ENCODE measurements at places on chromosomes 1 and 21. TPM values are rescaled to one million over a fixed set of nuclear protein-coding genes. Genes with fewer than 3 reads are reported as not detected.

GRCh38 chr1:228088586-228089498, 6.3 kb downstream of the ARF1 start:
- no peak for DNase-seq

AHCTF1 gene
- 10.5 TPM for total RNA-seq

MYOG gene
- not detected for total RNA-seq

ALPL gene
- total RNA-seq, result 29.3 TPM

GRCh38 chr1:188089015-188089414, 1260.3 kb downstream of the PLA2G4A start:
- no peak for DNase-seq

DNASE2B gene
- total RNA-seq, result not detected

DNA sequence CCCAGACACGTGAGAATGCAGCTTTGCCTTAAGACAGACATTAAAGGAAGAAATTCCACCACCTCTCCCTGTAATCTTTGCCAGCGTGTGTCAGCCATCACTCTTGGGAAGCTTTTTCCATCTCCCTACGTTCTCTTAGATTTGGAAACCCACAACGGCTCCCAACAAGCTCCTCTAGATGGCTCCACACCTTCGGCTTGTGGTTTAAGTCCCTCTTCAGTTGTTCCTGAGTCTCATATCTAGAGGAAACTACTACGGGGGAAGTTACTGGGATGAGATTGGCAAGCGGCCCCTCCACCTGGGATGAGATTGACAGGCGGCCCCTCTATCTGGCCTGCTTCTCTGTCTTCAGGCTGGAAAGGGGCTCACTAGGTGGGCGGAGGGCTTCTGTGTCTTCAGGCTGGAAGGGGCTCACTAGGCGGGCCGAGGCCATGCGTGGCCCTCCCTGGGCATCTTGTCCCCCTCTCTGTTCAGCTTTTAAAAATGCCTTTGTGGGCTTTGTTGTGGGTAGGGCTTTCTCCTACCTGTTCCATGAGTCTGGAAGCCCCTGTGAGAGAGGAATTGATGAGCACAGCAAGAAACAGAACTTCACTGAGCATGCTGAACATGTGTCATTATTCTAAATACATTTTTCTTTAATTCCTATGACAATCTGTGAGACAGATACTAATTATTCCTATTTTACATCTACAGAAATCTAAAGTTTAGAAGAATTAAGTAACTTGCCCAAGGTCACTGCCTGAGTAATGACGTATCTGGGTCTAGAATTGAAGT, 670.5 kb downstream of the KIF26B start:
- DNase-seq, result no peak

GRCh38 chr1:219514728-219515127, 98.2 kb downstream of the ZC3H11B start:
- DNase-seq, result no peak

GRCh38 chr1:62281922-62282555, 37.2 kb downstream of the KANK4 start:
- no peak for DNase-seq

TRIM63 gene
- 0.20 TPM for total RNA-seq

OR6K3 gene
- not detected for total RNA-seq

SPRR2E gene
- total RNA-seq, result not detected

DNA sequence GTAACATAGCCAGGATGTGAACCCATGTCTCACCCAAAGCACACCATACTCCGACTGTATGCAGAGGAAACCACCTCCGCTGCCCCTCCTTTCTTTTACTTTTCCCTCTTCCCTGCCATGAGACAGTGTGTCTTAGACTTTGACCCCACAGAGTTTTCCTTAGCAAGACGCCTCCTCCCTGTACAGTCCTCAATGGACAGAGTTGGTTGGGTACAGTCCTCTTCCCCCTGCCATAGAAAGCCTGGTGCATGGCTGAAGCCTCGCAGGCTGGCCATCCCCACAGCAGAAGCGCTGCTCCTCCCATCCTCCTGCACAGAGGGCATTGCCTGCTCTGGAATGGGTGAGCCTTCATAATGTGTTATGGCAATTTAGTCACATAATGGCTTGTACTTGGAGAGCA, 127.9 kb downstream of the PLPP3 start:
- DNase-seq, result no peak

RNU1-4 gene
- 1,159 TPM for total RNA-seq
